ENCODE measurements at places on chromosomes 4 and X.

GRCh38 chr4:110034026-110034393, 121.3 kb downstream of the EGF start:
- H3K4me1 ChIP-seq, result peaks cover 7% of the 10 kb centered on the region
- no peak overlapping the region for H3K27ac ChIP-seq
- no peak overlapping the region for H3K4me3 ChIP-seq
- peak; percentile 17 for DNase-seq
- H3K36me3 ChIP-seq, result no peaks in the 10 kb centered on the region
- H3K27me3 ChIP-seq, result peaks cover 30% of the 10 kb centered on the region

DNA sequence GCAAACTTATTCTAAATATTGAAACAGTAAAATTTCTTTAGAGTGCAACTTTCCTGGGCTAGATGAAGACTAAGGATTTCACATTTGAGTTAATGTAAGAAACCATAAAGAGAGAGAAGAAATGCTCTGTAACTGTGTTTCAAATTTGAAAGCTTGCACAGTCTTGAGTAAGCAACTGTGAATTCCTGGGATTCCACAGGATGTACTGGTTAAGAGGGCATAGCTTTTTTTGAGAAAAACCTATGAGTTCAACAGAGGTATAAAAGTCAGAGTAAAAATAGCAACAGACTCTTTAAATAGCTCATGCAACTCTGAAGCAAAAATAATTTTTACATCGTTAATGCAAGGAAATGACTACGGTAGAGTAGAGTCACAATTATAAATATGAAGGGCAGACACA, 25.5 kb downstream of the ZNF330 start:
- no peaks in the 10 kb centered on the region for H3K36me3 ChIP-seq
- no peak for DNase-seq
- H3K4me1 ChIP-seq, result peaks cover 6% of the 10 kb centered on the region
- H3K27me3 ChIP-seq, result peaks cover 4% of the 10 kb centered on the region
- H3K27ac ChIP-seq, result peak overlapping the region; percentile 11

DNA sequence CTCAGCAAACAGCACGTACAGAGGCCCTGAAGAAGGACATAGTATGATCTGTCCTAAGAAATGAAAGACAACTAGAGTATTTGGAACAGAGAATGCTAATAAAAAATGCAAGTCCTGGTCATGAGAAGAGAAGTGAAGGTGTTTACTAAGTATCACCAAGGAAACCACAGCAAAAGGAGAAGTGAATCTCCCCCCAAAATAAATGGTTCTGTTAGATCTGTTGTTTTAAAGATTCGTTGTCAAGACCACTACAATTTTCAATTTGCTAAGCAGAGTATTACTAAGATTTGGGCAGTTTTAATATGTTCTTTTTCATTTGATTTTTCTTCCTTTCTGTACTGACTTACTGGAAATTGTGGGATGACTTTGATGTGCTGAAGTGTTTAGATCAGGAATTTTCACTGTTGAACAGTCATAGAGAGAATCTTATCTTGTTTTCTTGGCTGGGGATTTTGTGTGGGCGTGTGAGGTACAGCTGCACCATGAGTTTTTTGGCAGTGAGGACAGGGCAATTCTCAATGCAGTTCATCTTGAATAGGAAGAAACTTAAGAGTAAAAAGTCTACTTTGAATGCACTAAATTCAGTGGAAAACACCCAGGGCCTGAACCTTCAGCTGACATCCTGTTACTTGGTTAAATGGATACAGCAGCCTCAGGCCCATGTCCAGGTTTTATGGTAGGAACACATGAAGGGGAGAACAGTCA, 132.2 kb downstream of the STIM2 start:
- DNase-seq, result peak; percentile 33
- no peaks in the 10 kb centered on the region for H3K27me3 ChIP-seq
- H3K36me3 ChIP-seq, result peaks cover 32% of the 10 kb centered on the region
- peaks cover 31% of the 10 kb centered on the region for H3K4me1 ChIP-seq
- no peak overlapping the region for H3K4me3 ChIP-seq

DNA sequence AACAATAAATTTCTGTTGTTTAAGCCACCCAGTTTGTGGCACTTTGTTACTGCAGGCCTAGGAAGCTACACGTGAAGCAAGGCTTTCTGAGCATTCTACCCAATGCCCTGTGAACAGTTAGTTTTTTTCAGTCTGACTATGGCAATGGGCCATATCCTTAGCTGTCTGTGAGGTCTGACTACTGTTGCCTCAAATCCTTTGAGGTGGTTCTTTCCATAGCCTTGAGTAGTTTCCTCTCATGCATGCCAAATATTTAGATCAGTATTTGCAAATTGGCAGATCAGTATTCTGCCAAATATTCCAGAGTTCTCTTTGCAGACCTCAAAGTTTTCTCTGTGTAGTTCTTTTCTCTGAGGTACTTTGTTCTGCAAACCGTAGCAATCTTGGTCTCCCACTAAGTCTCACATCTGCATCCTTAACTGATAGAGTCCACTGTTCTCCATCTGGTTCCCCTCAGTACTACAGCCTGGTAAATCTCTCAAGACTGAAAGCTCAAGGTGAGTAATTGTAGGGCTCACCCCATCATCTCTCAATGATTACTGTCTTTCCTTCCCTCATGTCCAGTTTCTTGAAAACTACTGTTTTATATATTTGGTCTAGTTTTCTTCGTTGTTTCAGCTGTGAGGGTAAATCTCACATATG, 984.9 kb upstream of the INTU start:
- H3K27ac ChIP-seq, result no peak overlapping the region
- H3K4me1 ChIP-seq, result no peaks in the 10 kb centered on the region
- no peak for DNase-seq
- no peak overlapping the region for H3K4me3 ChIP-seq
- H3K36me3 ChIP-seq, result no peaks in the 10 kb centered on the region

- DNase-seq, result no peak
- no peaks in the 10 kb centered on the region for H3K27me3 ChIP-seq
- H3K4me3 ChIP-seq, result no peak overlapping the region
- H3K4me1 ChIP-seq, result peaks cover 4% of the 10 kb centered on the region
- H3K36me3 ChIP-seq, result no peaks in the 10 kb centered on the region
These were observed 21.2 kb upstream of the TAB3 start for GRCh38 chrX:30910124-30910860.

DNA sequence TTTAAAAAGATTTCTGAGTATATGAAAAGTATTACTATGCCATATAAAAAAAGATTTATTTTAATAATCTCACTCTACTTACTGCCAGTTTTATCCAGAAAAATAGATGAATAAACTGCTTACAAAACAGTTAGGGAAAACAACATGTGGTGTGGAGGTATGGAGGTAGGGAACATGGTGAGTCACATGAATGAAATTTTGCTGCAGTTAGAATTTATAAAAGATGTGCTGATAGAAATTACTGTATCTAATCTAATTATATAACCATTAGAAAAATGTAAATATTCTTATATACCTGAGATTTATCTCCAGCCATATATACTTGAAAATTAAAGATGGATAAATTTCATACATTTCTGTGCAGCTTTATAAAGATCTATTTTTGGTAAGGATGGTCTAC, 184.0 kb upstream of the ANK2 start:
- no peaks in the 10 kb centered on the region for H3K4me1 ChIP-seq
- DNase-seq, result no peak
- no peaks in the 10 kb centered on the region for H3K36me3 ChIP-seq
- H3K27me3 ChIP-seq, result no peaks in the 10 kb centered on the region
- no peak overlapping the region for H3K4me3 ChIP-seq
- no peak overlapping the region for H3K27ac ChIP-seq

DNA sequence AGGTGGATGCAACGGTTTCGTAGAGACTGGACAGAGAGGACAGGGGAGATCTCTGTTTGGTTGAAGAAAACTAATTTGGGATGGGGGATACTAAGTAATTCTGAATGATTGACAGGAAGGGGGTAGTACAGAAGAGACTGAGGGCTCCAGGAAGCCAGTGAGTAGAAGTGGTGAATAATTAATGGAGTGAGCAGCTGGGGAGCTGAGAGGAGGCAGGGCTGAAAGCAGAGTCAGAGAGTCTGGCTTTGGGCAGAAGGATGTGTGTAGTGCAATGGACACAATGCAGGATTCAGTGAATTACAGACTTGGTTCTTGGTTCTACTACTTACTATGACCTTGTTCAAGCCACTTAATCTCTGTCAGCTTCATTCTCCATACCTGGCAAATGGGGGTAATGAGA, 161.7 kb downstream of the RBMX2 start:
- peaks cover 4% of the 10 kb centered on the region for H3K27me3 ChIP-seq
- no peaks in the 10 kb centered on the region for H3K4me1 ChIP-seq
- H3K36me3 ChIP-seq, result no peaks in the 10 kb centered on the region

- no peak overlapping the region for H3K27ac ChIP-seq
- no peaks in the 10 kb centered on the region for H3K27me3 ChIP-seq
- no peak for DNase-seq
- H3K36me3 ChIP-seq, result no peaks in the 10 kb centered on the region
- no peaks in the 10 kb centered on the region for H3K4me1 ChIP-seq
These were observed 1233.4 kb upstream of the ADGRL3 start for GRCh38 chr4:59966758-59967157.

GRCh38 chrX:68588602-68589371, 58.7 kb upstream of the STARD8 start:
- DNase-seq, result no peak
- no peak overlapping the region for H3K27ac ChIP-seq
- H3K27me3 ChIP-seq, result no peaks in the 10 kb centered on the region
- no peaks in the 10 kb centered on the region for H3K4me1 ChIP-seq
- H3K36me3 ChIP-seq, result peaks cover 21% of the 10 kb centered on the region
- H3K4me3 ChIP-seq, result no peak overlapping the region

- no peak overlapping the region for H3K27ac ChIP-seq
- H3K4me3 ChIP-seq, result no peak overlapping the region
- no peak for DNase-seq
- H3K36me3 ChIP-seq, result no peaks in the 10 kb centered on the region
These were observed 9.3 kb upstream of the RGS12 start for GRCh38 chr4:3283483-3283882.

- no peak overlapping the region for H3K4me3 ChIP-seq
- H3K27ac ChIP-seq, result no peak overlapping the region
- no peaks in the 10 kb centered on the region for H3K36me3 ChIP-seq
These were observed 606.0 kb downstream of the CCSER1 start for GRCh38 chr4:90733211-90733610.

DNA sequence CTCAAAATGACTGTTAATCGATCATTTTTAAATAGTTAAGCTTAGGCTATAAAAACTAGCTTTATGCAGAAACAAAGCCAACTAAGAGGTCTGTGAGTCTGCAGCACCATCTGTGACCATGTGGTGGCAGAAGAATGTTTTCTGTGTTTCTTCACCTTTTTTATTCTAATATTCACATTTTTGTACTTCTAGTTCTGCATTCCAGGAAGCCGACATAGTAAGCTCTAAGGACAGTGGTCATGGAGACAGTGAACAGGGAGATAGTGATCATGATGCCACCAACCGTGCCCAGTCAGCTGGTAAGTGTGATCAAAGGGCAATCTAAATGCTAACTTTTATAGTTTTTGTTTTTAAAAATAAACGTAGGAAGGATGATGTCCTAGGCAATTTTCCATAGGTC, 5.6 kb downstream of the PCDH10 start:
- H3K27me3 ChIP-seq, result peaks cover 59% of the 10 kb centered on the region
- H3K4me1 ChIP-seq, result peaks cover 7% of the 10 kb centered on the region
- no peaks in the 10 kb centered on the region for H3K36me3 ChIP-seq
- no peak overlapping the region for H3K27ac ChIP-seq
- peak; percentile 0 for DNase-seq

DNA sequence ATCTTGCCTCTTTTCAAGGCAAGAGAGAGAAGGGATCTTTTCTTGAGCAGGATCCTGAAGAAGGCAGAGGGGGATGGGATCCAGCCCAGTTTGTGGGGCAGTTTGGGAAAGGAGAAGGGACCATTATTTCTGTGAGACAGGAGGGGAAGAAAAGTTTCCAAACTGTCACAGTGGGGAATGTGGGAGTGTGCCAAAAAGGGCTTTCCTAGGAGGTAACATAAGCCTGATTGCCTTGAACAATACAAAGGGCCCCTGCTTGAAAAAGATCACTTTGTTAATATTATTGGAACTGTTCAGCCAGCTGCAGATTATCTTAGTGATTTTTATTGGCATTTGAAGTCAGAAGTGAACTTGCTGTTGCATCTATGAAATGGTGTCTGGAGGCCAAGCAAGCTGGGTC, 55.2 kb downstream of the MTM1 start:
- H3K4me1 ChIP-seq, result peaks cover 6% of the 10 kb centered on the region
- H3K36me3 ChIP-seq, result peaks cover 16% of the 10 kb centered on the region
- no peaks in the 10 kb centered on the region for H3K27me3 ChIP-seq
- no peak overlapping the region for H3K4me3 ChIP-seq

Measured in activated naive CD8-positive, alpha-beta T cell treated with anti-CD3 and anti-CD28 coated beads for 36 hours (primary cell).